ENCODE measurements at places on chromosomes 11 and 22. TPM values are rescaled to one million over a fixed set of nuclear protein-coding genes. Genes with fewer than 3 reads are reported as not detected.

DNA sequence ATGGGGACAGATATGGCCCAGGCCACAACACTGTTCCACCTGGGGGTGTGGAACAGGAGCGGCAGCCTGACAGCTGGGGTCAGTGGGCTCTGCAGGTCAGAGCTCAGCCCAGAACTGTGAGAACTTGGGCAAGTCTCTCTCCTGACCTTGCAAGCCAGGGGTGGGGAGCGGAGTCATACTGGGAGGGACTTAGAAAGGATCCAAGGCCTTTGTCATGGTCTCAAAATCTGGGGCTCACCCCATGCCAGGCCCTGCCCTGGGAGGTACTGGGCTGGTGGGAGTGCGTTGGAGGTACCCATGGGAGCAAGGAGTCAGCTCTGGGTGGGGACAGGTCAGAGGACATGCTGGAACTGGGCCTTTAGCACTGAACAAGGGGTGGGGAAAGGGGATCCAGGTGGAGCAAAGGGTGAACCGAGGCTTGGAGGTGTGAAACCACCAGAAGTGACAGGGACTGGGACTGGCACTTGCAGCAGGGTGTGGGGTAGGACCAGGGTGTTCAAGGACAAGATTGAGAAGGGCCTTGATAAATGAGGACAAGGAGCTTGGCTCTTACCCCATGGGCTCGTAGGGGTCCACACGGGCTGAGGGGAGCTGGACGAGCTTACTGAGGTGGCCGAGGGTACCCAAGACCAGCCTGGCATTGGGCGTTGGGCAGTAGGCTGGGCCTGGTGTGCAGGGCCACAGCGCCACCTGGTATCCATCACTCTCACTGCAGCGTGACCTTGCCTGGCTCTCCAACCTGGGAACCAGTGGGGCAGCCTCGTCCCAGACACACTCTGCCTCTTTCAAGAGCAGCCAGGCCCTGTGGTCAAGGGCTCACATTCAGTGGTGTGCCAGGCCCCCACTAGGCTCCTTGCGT lies 7.4 kb upstream of the PMM1 start:
- peak; percentile 44 for DNase-seq

DNA sequence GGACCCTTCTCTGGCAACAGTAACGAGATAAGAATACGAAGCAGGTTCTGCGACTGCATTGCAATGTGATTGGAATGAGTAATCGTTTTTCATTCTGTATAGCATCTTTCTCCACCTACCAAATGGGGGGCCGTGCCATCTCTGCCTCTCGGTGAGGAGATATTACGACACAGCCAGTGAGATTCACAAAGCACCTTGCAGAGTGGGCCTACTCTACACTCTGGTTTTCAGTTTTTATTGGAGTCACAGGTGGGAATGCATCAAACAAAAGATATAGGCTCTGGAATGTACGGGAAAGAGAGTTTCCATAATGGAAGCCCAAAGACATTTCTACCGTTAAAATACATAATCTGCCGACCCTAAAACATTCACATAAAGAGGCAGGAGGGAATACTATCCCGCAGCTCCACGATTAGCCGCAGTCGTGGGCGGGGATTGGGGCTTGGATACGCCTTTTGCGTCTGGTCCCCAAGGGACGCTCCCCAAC lies 423 bp upstream of the RTN3 start:
- DNase-seq, result no peak

- DNase-seq, result no peak
These were observed 49.6 kb downstream of the KIF18A start for GRCh38 chr11:28058333-28058732.

The ZFTA gene
- total RNA-seq, result 5.3 TPM

DNA sequence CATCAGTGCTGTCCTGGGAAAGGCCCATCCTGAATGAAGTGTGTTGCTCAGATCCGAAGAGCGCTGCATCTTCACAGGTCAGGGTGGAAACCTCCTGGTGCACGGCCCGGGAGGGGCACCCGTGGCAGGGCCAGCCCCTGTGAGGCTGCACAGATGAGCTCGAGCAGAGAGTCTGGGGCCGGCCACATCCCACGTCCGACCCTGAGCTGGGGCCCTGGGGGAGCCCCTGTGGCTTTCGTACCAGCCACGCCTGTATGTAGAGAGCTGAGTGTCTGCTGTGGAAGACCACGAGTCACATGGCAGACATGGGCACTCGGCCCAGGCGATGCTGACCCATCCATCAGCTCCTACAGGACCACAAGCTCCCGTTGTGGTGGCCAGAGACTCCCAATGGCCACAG lies 24.9 kb upstream of the SEPTIN5 start:
- DNase-seq, result no peak

- no peak for DNase-seq
These were observed 4.2 kb downstream of the STARD10 start for GRCh38 chr11:72789493-72790131.

DNA sequence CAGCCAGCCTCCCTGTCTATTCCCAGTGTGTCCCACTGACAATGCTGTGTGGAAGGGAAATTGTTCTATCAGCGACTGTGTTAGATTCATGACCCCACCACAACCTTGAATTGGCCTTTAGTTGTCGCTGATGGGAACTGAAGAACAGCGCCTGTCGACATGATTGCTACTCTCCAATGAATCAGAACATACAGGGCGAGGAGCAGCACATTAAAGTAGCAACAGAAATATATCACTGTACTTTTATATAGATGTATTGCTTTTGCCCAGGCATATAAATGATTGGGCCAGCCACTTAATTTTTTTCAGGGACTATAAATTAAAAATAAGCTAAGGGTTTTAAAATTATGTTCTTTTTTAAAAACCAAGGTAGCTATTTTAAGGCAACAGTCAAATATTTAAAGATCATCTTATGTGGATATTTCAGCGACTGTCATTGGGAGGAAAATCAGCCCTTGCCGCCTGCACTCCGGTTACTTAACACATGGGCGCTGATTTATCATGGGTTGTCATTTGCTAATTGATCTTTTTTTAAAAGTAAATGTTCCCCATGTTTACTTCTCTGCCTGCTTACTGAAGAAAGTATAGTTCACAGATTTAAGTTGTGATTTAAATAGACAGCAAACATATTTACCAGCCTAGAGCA lies 42.1 kb downstream of the ARL14EP start:
- no peak for DNase-seq

DNA sequence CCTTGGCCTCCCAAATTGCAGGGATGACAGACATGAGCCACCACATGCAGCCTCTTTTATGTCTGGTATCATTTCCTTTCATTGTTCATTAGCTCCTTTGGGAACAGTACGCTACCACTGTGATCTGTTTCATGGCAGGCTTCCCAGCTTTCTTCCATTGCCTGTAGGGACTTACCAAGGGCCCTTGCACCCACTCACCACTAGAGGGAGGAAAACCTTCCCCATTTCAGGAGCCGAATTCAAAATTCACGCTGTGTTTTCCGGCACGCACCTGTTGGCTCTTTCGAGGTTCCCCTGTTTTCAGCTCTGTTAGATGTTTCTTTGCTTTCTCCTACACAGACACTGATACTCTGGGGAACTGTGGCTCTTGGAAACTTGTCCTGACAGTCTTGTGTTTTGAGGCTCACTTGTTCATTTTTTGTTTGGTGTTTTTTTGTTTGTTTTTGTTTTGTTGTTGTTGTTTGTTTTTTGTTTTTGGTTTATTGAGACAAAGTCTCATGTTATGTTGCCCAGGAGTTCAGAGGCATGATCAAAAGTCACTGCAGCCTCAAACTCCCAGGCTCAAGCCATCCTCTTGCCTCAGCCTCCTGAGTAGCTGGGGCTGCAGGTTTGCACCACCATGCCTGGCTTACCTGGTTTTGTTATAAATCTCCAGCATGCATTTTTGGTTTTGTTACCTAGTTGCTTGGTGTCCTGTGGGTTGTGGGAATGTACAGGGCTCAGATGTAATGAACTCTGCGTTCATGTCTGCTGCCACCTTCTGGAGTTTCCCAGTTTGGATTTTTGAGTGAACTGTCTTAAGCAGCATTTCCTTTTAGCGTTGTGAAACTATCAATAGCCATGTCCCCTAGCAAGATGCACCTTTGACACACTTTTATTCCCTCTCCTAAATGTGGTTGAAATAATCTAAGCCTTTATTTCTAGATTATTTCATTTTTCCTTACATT lies 2.3 kb downstream of the KRTAP5-11 start:
- DNase-seq, result peak; percentile 39

The NPAT gene
- total RNA-seq, result 10.2 TPM

GRCh38 chr11:19680829-19681368 lies 31.7 kb upstream of the NAV2 start:
- no peak for DNase-seq

DNA sequence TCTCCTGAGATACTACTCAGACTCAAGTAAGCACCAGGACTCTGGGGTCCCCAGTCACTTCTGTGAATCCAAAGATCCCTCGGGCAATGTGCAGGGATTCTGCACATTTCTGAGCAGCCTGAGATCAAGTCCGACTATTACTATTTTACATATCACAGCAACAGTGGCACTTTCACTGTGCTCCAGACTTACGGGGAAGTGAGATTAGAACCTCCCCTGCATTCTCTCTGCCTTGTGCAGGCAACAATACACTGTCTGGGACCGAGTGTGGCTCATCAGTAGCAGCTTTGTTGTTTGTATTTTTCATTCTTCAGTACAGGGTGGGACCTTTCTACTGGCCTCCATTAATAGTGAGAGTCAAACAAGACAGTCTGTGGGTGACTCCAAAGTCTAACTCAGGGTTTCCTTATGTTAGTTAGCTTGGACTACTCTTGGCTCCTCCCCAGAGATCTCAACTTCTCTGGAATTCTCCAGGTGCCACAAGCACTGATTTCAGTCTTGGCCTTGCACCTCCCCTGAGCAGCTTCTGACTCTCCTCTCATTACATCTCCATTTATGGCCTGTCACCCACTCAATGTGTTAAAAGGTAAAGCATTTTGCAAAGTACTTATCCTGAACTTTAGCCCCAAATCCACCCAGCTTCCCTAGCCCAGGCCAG lies 76.2 kb upstream of the TOP3B start:
- DNase-seq, result no peak

DNA sequence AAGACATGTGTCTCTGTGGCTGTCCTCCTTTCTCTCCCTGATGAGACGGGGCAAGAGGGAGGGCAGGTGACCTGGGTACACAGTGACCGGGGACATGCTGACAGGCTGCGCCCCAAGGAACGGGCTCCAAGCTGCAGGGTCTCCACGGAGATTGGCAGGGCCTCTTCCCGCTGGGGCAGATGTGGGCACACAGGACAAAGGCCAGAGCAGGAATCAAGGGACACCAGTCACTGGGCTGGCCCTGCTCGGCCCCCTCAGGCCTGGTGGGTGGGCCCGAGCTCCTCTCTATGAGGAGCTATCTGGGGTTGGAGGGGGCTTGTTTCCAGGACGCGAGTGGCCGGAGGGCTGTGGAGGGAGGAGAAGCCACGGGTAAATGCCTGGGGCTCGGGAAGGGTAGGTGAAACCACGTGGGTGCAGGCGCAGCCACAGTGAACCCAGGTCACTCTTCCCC lies 11.2 kb downstream of the PNPLA5 start:
- DNase-seq, result no peak

DNA sequence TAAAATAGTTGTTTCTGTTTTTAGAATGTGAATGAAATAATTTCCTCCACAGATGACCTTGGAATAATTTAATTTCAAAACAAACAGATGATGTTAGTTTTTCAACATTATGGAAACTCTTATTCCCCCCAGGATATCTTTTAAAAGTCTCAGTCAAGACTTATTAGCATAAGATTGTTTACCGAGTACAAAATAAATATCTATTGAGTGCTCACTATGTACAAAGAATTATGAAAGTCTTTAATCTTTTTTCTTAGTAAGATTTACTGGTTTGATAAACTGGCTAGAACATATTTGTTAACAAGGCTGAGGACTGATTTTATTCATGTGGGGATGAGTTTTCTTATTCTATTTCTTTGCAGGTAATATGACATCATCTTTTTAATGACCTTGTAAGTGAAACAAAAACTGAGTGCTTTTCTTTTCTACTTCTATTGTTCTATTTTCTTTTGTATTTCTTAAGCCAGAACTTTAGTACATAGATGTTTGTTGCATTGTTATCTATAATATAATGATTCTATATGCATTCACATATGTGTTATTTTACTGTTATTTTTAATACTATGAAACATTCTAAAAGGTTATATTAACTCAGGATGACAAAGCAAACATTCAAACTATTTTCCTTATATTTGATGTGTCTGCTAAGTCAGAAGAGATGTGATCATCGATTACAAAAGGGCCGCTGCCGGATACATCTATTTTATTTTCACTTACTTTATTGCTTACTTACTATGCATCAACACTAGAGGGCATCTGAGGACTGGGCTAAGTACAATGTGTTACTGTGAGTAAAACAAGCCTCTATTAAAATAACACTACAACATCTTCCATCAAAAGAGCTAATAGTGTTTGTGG lies 111.0 kb upstream of the ARHGAP42 start:
- DNase-seq, result peak; percentile 56

The ROBO4 gene
- not detected for total RNA-seq

Data from NCI-H460 (cell line).